ENCODE measurements at places on chromosomes 2 and 18.

GRCh38 chr2:44310287-44310686 is 35.0 kb downstream of the SLC3A1 start:
- DNase-seq: no peak

- DNase-seq: no peak
Observed at GRCh38 chr2:188952901-188953300, 21.3 kb upstream of the COL3A1 start.

DNA sequence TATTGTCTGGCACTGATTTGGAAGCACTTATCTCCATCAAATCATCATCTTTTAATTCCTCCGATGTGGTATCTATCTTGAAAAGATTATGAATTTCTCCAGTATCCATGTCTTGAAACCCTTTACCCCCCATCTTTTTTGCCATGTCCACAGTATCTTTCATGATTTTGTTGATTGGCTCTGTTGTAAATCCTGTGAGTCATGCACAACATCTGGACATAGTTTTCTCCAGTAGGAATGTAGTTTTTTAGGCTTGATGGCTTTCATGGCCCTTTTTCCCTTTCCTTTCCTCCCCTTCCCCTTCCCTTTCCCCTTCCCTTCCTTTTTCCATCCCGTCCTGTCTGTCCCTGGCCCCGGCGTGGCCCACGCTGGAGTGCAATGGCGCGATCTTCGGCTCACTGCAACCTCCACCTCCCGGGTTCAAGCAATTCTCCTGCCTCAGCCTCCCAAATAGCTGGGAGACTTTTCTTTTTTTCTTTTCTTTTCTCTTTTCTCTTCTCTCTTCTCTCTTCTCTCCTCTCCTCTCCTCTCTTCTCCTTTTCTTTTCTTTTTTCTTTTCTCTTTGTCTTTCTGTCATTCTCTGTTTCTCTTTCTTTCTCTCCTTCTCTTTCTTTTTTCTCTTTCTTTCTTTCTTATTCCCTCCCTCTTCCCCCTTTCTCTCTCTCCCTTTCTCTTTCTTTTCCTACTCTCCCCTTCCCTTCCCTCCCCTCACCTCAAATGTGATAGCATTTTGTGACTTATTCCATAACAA is 18.4 kb upstream of the ZNF638 start:
- DNase-seq: no peak

DNA sequence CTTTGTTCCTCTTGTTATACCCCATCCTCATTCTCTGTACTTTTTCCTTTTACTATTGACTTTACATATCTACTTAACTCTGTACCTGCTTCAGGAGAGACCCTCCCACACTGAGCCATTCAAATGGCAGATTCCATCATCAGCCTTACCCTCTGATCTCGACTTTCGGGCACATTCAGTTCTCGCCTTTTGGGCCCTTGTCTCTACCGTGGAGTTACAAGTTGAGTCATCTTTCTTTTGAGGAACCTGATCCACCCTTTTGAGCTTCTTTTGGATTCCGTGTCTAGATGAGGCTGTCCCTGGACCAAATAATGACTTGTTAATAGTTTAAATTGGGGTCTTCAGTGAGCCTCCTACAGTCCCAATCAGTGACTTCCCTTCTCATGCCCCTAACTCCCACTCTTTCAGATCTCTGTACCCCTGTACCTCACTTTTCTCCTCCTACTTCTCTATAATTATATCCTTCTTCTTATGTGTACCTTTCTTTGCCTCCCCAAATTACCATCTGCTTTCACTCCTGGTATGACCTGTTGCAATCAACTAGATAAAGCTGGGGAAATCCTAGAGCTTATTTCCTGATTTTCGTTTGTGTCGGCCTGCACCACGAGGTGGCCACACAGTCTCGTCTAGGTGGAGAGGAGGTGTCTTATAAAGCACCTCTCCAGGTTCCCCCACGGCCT is 17.2 kb downstream of the SP110 start:
- DNase-seq: no peak

DNA sequence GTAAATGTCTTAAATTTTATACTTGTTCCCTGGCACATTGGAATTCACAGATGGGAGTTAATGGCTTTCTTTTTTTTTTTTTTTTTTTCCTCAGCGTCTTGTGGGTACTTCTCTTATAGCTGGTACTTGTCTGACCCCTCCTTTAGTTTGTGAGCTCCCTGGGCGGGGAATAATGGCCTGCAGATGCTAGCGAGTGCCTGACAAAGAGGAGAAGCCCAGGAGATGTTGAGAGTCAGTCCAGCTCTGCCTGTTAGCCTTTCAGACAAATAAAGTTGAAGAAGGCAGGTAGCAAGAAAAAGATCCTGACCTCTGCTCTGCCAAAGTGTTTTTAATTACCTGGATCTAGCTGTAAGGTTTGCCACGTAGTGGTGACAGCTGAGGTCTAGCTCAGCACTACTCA is 6.6 kb downstream of the BCL2L11 start:
- no peak for DNase-seq

GRCh38 chr18:3480827-3481573 is 31.0 kb downstream of the TGIF1 start:
- DNase-seq: no peak

DNA sequence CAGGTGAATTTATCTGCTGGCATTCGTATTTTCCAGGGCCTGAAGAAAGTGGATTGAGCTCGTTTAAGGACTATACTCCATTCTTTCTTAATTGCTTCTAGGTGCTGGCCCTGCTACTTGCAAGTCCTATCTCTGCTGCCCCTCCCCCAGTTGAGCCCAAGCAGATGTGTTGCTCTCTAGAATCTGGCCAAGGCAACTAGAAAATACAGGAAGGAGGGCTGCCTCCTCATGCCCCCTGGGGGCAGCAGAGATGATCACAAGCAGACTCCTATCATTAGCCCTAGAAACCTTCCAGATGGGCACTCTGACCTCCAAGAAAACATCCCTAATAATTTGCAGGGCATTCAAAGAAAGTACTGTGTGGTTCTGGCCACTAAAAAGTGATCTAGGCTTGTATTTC is 72.5 kb upstream of the CYP26B1 start:
- peak; percentile 9 for DNase-seq

DNA sequence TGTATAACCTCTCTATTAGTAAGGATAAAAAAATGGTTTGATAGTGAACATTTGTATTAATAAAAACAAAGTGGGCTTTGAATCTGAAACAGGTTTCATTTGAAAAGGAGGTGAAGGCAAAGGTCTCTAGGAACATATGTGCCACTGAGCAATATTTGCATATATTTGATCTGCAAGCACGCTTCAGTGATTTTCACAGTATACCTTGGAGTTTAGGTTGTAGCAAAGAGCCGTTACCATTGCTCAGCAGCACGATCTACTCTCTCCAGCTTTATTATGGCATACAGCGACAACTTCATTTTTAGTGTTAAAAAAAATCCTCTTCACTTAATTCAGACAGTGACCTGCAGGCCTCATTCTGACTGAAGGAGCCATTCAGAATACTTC is 75.8 kb upstream of the ZEB2 start:
- DNase-seq: no peak

DNA sequence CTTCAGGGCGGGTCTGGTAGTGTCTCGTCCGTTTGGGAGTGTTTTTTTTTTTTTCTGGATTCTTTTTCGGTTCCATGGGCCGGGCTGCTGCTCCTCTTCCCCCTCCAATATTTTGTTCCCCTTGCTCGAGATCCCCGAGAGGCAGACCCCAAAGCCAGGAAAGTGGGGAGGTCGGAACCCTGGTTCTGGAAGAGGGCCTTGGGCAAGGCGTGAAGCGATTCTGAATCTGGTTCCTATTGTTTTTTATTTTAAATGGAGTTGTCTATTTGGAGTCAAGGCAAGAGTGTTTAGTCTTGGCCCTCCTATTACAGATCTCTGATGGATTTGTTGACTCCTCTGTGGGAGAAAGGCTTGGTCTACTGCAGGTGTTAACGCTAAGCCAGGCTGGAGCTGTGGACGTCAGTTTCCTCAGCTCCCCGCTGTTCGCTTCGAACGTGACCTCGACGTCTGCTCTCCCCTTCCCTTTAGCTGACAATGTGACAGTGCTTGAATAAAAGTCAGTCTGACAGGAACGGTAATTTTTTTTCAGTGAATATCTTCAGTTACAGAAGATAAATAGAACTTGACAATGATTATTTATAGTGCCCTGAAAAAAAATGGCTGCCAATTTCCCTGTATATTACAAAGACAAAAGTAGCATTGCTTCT is 683 bp upstream of the DNAJC27 start:
- peak; percentile 72 for DNase-seq

DNA sequence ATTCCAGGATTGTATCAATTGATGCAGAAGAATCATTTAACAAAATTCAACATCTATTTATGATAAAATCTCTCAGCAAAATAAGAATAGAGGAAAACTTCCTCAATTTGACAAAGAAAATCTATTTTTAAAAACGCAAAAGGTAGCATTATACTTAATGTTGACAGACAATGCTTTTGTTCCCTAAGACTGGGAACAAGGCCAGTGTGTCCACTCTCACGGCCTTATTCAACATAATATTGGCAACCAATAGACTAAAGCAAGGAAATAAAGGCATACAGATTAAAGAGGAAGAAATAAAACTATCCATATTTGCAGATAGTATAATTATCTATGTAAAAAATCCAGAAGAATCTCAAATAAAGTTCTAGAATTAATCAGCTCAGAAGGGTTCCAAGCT is 472.4 kb upstream of the ID2 start:
- DNase-seq: no peak

DNA sequence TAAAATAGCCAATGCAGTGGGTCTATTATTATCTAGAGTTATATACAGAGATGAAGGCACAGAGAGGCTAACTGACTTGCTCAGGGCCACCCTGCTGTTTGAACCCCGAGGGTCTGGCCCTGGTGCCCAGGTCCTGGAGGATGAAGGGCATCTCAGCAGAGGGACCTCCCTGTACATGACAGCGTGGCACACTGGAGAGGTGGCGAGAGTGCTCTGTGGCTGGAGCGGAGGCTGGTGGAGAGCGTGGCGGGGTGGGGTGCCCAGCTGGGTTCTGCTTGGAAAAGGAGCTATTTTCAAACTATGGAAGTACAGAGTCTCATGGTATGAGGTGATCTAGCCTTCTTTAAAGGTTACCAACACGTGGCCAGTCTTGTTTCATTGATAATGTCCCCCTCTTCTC is 35.8 kb downstream of the GREB1 start:
- no peak for DNase-seq

DNA sequence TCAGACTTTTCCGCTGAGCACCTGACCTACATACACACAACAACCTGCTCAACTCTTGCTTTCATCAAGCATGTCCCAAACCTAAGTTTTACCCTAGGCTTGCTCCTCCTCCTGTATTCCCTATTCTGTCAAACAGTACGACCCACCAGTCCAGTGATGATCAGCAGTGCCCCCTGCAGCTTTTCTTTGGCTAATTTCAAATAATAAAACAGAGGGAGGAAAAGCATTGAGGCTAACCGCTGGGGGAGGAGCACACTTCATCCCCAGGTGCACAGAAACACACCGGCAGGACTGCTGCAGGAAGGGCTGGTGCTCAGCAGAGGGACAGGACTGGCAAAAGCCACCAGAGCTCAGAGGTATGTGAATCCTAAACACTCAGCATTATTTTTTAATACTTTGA is 21.2 kb downstream of the E2F6 start:
- DNase-seq: no peak

GRCh38 chr2:218583983-218584850 is 15.6 kb downstream of the CNOT9 start:
- no peak for DNase-seq

DNA sequence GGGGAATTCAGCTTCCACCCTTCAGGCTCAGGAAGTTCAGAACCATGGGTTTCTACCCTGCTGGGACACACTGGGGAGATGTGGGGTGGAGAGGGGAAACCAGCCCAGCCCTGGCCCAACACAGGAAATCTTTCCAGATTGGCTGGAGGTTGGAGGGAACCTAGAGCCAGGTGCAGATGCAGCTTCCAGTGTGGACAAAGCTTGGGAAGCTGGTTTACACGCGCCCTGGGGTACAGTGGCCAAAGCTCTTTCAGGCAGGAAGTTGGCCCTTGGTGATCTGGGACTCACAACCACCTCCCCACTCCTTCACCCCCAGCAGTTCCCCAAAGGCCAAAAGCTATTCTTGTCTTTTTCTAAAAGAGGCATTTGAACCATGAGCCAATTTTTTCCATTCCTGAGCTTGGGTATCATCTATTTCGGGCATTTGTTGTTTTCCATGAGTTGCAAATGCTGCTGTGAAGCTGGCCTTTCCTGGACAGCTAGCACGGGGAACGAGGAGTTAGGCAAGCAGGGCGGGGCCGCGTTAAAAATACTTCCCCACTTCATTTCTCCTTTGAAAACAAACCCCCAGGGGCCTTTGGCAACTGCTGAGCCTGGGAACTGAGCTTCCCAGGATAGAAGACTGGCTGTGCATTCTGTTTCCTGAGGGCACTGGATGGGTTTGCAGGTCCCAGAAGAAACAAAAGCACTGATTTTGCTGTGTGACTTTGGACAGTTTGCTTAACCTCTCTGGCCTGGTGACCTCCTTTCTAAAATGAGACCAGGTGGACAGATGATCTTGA is 3.1 kb upstream of the ARID5A start:
- no peak for DNase-seq

DNA sequence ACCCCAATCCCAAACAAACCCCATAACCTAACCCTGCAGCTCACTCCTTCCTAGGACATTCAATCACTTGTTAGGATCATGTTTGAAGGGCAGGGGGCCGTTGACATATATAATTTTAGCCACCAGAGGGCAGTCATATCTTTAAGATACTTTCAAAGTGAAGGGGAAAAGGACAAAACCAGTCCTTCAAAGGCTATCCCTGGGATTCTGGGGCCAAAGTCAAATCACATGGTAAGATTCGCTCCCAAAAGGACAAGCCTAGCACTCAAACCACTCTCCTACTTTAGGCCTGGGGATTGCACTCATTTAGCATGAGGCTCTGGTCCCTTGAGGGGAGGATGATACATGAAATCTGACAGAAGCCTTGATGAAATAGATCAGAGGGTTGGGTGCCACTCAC is 44.6 kb downstream of the HAUS1 start:
- DNase-seq: peak; percentile 85

GRCh38 chr2:72917877-72918553 is 696 bp downstream of the EMX1 start:
- DNase-seq: no peak

DNA sequence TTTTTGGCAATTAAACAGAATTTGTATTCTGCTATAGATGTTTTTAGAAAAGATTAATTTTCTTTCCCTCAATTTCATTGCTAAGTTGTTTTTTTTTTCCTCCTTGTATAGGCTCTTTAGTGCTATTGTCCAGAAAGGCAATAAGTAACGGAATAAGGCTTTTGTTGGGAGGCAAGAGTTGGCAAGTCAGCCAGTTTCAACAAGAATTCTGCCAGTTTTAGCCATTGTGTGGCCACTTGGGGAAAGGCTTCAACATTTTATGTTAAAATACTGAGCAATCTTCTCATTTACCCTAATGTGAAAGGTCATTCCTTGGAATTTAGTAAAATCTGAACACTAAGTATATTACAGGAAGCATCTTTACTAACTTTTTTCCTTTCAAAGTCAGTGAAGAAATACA is 9.6 kb downstream of the CALCRL start:
- no peak for DNase-seq

DNA sequence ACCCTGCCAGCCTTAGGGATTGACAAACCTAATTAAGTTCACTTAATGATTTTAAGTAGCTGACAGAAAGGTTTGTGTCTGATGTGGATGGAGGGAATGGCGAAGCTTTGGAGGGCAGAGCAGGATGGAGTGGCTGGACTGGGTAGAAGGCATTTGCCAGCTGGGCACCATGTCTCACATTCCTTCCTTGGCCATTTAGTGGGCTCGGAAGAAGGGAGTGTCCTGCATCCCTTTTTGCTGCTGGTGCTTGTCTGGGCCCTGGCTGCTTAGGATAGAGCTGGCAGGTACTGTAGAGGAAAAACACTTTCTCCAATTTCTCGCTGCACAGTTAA is 166.7 kb downstream of the CLIP4 start:
- DNase-seq: no peak
